ENCODE measurements at places on chromosomes 5 and 9.

DNA sequence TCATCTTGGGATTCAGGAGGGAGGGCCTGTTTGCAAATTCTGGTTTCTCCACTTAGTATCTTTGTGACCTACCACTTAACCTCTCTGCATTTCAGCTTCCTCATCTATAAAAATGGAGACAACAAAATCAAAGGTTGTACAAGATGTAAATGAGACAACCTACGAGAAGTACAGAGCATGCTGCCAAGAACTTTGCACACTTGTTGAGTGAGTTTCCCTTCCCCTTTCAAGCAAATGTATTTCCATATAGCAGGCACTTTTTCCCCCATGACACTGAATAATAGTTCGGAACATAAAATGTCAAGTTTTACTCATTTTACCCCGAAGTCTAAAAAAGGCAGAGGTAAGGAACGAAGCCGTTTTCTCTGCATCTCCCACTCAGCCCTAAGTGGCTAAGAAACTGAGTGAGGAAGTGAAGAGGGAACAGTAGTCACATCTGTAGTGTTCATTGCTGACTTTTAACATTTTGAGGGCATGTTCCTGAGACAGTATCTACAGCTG is 159.0 kb downstream of the TLE1 start:
- DNase-seq, result no peak

DNA sequence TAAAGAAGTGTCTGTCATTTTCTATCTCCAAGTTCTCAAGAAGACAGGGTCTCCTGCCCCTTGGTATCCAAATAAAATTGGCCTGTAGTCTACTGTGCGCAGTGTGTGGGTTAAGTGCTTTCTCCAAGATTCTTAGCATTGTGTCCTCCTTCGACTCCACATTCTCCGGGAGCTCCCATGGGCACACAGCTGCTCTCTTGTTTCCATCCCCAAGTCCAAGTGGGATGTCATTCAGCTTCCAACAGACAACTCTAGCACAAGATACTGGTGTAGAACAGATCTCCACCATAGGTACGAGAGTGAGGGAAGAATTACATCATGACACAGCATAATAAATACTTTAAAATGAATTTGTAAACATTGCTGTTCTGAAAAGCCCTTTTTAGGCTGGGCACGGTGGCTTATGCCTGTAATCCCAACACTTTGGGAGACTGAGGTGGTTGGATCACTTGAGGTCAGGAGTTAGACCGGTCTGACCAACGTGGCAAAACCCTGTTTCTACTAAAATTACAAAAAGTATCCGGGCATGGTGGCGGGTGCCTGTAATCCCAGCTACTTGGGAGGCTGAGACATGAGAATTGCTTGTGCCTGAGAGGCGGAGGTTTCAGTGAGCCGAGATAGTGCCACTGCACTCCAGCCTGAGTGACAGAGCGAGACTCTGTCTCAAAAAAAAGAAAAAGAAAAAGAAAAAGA is 196.2 kb downstream of the C9orf152 start:
- DNase-seq, result no peak

- no peak for DNase-seq
Measured at GRCh38 chr5:111235635-111236034, 11.5 kb downstream of the CAMK4 start.

- DNase-seq, result no peak
Measured at GRCh38 chr5:126769703-126770102, 7.2 kb upstream of the LMNB1 start.

GRCh38 chr5:155091768-155092717 is 78.5 kb downstream of the KIF4B start:
- no peak for DNase-seq

- no peak for DNase-seq
Measured at GRCh38 chr5:31096238-31096865, 97.1 kb upstream of the CDH6 start.

- DNase-seq, result no peak
Measured at GRCh38 chr5:113807427-113807991, 294.0 kb downstream of the YTHDC2 start.

DNA sequence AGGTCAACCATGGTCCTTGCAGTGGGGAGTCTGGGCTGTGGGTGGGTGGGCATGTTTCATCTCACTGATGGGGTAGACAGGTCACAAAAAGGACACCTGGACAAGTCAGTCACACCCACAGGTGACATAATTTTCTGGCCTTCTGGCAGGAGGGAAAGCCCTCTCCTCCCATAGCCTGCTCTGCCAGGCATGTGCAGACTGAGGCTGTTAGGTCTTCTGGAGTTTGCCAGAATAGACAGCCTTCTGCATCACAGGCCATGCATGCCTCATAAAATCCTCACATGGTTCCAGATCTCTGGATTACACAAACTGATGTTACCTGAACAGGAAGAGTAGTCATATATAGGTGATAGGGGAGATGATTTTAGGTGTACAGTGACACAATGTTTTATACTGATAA is 49.1 kb downstream of the ARHGAP26 start:
- DNase-seq, result no peak

Measured in stimulated activated naive CD4-positive, alpha-beta T cell treated with Interleukin-2 at 50 U/mL for 16 hours (primary cell).